ENCODE measurements at places on chromosomes 12 and 14.

- DNase-seq, result no peak
Measured at GRCh38 chr12:123767613-123768012, 5.5 kb downstream of the DNAH10 start.

GRCh38 chr12:42086031-42086430 lies 58.6 kb downstream of the GXYLT1 start:
- DNase-seq, result no peak

- DNase-seq, result no peak
Measured at GRCh38 chr14:106831322-106831720, 1304.9 kb downstream of the TMEM121 start.

DNA sequence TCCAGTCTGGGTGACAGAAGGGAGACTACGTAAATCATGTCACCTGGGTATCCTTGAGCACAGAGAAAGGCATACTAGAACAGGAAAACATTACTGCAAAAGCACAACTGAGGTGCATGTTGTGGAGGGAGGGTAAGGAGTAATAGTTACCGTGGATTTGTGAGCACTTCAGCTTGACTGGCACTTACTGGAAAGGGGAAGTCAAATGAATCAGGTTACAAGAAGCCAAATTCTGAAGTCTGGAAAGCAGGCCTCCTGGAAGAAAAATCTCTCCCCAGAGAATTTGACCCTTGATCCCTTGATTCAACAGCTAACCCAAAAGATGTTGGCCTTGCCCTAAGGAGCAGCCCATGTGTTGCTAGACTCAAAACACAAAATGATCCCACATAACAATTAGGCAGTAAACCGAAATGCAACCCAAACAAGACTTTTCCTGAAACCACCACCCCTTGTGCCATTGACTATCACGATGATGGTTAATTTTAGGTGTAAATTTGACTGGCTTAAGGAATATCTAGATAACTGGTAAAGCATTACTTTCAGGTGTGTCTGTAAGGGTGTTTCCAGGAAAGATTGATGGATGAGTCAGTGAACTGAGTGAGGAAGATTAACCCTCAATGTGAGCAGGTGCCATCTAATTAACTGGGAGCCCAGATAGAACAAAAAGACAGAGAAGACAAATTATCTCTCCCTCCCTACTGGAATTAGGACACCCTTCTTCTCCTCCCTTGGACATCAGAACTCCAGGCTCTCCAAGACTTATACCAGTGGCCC lies 108.8 kb downstream of the SLC25A21 start:
- DNase-seq, result no peak

- no peak for DNase-seq
Measured at GRCh38 chr12:28620281-28620680, 430.0 kb downstream of the CCDC91 start.

DNA sequence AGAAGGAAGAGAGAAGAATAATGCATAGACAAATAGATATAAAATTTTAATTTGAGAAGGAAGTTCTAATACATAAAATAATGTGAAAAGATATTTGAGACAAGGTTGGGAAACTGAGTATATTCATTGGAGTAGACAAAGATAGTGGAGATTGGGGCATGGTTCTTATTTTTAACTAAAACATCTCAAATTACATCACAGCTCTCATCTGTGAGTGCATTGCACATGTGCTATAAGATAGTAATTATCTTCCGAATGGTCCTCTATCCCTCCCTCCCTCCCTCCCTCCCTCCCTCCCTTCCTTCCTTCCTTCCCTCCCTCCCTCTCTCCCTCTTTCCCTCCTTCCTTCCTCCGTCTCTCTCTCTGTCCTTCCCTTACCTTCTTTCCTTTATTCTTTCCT lies 1104.0 kb upstream of the FLRT2 start:
- DNase-seq, result no peak

GRCh38 chr12:53208877-53209463 lies 1.9 kb upstream of the ITGB7 start:
- no peak for DNase-seq

GRCh38 chr12:15050659-15051058 lies 77.8 kb downstream of the PDE6H start:
- no peak for DNase-seq

DNA sequence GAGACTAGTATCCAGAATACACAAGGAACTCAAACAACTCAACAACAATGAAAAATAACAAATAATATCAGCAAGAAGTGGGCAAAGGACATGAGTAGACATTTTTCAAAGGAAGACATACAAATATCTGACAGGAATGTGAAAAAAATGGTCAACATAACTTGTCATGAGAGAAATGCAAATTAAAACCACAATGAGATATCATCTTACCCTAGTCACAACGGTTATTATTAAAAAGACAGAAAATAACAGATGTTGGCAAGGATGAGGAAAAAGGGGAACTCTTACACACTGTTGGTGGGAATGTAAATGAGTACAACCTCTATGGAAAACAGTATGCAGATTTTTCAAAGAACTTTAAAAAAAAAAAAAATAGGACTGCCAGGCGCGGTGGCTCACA lies 20.4 kb downstream of the VWF start:
- no peak for DNase-seq

GRCh38 chr14:80388980-80389711 lies 177.8 kb upstream of the DIO2 start:
- no peak for DNase-seq

GRCh38 chr12:9813821-9814798 lies 13.2 kb upstream of the KLRF1 start:
- no peak for DNase-seq

- no peak for DNase-seq
Measured at GRCh38 chr14:92841930-92842329, 47.8 kb downstream of the GOLGA5 start.

Measured in cerebellum (tissue), 4 donors.